Naive thymus-derived CD8-positive, alpha-beta T cell (primary cell): ENCODE measurements at places on chromosomes 7 and 10. TPM values are rescaled to one million over a fixed set of nuclear protein-coding genes. Genes with fewer than 3 reads are reported as not detected.

DNA sequence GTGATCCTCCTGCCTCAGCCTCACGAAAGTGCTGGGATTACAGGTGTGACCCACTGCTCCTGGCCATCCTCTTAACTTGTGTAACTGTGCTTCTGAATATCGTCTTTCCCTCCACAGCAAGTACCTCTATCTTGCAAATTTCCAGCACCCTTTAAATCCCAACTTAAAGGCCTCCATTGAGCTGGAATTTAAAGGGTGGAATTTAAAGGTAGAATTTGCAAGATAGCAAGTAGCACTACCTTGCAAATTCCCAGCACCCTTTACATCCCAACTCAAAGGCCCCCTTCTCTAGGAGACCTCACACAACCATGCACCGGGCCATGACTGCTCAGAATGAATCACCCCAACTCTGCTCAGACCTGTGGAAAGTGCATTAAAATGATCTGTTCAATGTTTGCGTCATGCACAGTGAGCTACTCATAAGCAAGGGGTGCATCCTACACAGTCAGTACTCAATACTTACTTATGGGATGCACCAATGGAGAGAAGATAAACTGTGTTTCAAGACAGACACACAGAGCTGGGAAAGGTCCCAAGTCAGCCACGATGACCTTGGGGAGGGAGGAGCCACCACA lies 17.8 kb upstream of the SDK1 start:
- no peak overlapping the region for H3K4me3 ChIP-seq
- no peaks in the 10 kb centered on the region for H3K4me1 ChIP-seq
- no peak for DNase-seq
- H3K36me3 ChIP-seq = no peaks in the 10 kb centered on the region

PURB gene
- total RNA-seq = 28.1 TPM

GRCh38 chr7:36781011-36781738 lies 56.9 kb upstream of the AOAH start:
- no peaks in the 10 kb centered on the region for H3K27me3 ChIP-seq
- peaks cover 56% of the 10 kb centered on the region for H3K4me1 ChIP-seq
- peak overlapping the region; percentile 67 for H3K4me3 ChIP-seq
- H3K36me3 ChIP-seq = no peaks in the 10 kb centered on the region

- no peak overlapping the region for H3K4me3 ChIP-seq
- no peak for DNase-seq
- no peaks in the 10 kb centered on the region for H3K27me3 ChIP-seq
- peaks cover 12% of the 10 kb centered on the region for H3K36me3 ChIP-seq
- peaks cover 13% of the 10 kb centered on the region for H3K4me1 ChIP-seq
- H3K27ac ChIP-seq = no peak overlapping the region
Measured at GRCh38 chr10:50629495-50630122, 5.9 kb upstream of the SGMS1 start.

SLC25A40 gene
- total RNA-seq = 38.1 TPM

GPR146 gene
- 7.0 TPM for total RNA-seq

DNA sequence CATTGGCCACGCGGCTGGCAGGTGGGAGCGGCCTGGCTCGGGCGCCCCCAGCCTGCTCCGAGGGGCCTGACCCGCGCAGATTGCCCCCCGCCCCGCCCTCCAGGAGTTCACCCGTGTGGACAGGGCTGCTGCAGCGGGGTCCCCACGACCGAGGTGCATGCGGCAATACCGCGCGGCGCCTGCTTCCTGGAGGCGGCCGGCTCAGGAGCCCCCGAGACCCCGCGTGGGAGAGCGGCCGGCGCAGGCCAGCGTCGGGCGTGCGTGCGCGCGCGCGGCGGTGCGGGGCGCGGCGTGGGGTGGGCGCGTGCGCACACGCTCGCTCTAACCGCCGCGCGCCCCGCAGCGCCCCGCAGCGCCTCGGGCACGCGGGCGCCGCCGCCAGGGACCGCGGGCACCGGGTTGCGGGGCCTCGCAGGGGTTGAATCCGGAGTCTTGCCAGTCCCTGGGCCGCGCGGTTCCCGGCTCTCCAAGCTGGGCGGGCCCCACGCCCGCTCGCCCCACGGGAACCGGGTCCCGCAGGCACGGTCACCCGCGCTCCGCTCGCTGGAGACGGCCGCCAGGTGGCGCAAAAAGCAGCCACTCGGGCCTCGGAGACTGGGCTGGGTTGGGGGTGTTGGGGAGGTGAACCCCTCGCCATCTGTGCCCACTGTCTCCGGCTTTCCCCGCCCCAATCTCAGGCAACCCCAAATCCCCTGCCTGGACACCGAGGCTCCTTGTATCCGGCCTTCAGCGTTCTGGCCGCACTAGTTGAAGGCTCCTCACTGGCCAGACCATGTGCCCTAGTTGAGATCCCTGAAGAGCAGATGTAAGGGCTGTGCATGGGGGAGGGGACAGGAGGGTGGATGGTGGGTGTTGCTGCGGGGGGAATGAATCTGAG lies 1.3 kb upstream of the ACHE start:
- no peaks in the 10 kb centered on the region for H3K36me3 ChIP-seq
- H3K27ac ChIP-seq = no peak overlapping the region
- peaks cover 11% of the 10 kb centered on the region for H3K4me1 ChIP-seq
- DNase-seq = peak; percentile 39
- peaks cover 34% of the 10 kb centered on the region for H3K27me3 ChIP-seq

DNA sequence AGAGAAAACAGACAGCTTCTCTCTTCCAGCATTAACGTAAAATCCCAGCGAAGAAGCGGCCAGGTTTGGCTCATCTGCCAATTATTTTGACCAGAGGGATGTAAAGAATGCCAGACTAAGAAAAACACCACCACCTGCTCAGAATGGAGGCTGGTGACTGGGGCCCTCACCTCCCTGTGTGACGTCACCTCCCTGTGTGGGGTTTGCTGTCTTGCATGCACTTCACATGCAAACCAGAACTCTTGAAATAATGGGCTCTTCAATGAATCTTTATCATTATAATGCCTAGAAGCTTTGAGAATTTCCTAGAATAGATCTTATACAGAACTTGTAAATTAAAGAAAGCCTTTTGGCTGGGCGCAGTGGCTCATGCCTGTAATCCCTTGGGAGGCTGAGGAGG lies 101.8 kb upstream of the WAC start:
- no peaks in the 10 kb centered on the region for H3K36me3 ChIP-seq
- peaks cover 8% of the 10 kb centered on the region for H3K27me3 ChIP-seq
- no peak overlapping the region for H3K4me3 ChIP-seq
- peaks cover 6% of the 10 kb centered on the region for H3K4me1 ChIP-seq
- no peak for DNase-seq
- H3K27ac ChIP-seq = no peak overlapping the region

EPHB4 gene
- 12.3 TPM for total RNA-seq

DNA sequence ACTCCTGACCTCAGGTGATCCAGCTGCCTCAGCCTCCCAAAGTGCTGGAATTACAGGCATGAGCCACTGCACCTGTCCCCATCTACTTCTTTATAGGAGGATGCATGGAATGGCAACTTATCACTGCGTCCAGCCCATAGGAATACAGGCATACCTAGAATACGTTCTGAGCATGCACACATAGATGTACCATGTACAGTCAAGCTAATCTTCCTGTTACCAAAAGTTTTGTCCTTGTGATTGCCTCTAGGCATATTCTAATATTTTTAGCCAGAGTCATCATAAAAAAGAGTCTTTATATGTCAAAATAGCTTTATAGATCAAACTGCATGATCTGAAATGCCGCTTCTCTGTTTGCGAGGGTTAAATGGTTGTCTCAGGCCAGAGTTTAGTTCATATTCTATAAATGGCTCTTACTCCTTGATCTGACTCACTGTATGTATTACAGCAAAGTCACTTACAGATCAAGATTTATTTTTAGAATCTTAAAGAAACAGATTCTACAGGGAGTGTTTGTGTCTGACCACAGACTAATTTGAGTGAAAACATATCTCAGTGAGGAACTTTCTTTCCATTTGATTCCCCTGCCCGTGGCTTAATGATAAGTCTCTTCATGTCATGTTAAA lies 210.9 kb downstream of the CREB5 start:
- H3K27me3 ChIP-seq = peaks cover 3% of the 10 kb centered on the region
- H3K4me3 ChIP-seq = no peak overlapping the region
- no peak for DNase-seq
- no peaks in the 10 kb centered on the region for H3K4me1 ChIP-seq

CPA4 gene
- total RNA-seq = not detected

APBB1IP gene
- total RNA-seq = 91.6 TPM

RAMP3 gene
- total RNA-seq = not detected

GRCh38 chr10:61804414-61804813 lies 97.1 kb upstream of the ARID5B start:
- no peak overlapping the region for H3K27ac ChIP-seq
- peaks cover 4% of the 10 kb centered on the region for H3K27me3 ChIP-seq
- no peak for DNase-seq
- no peak overlapping the region for H3K4me3 ChIP-seq
- no peaks in the 10 kb centered on the region for H3K4me1 ChIP-seq

COL28A1 gene
- 0.33 TPM for total RNA-seq

DMBT1 gene
- not detected for total RNA-seq

OR2A7 gene
- total RNA-seq = 5.9 TPM

DNA sequence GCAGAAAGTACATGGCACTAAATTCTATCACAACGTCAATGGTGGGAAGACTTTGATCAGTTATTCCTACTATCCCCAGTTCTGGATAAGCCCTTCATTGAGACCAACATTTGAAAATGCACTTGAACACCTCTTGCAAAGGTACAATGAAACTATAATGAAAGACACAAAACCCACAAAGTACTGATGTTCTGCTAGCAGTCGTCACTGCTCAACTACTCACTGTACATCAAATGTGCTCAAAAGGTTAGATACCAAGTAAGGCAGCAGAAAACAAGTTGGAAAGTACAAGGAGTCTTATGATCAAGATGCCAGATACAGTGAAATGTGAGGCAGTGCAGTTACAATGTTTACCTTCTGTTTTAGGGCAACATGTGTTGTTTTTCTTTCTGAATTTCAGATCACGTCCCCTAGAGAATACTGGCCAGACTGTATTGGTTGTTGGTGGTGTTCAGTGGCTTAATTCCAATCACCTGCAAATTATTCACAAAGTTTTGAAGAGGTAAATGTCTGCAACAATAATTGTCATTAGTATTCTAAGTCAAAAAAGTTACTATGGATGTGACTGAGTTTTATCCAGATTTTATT lies 62.4 kb upstream of the WNT16 start:
- no peak overlapping the region for H3K27ac ChIP-seq
- no peaks in the 10 kb centered on the region for H3K27me3 ChIP-seq
- H3K4me1 ChIP-seq = no peaks in the 10 kb centered on the region
- no peak overlapping the region for H3K4me3 ChIP-seq

GRCh38 chr10:100731407-100732240 lies 13.8 kb upstream of the PAX2 start:
- H3K27ac ChIP-seq = no peak overlapping the region
- peak overlapping the region; percentile 61 for H3K4me3 ChIP-seq
- no peaks in the 10 kb centered on the region for H3K36me3 ChIP-seq
- H3K27me3 ChIP-seq = peaks cover 81% of the 10 kb centered on the region
- peaks cover 16% of the 10 kb centered on the region for H3K4me1 ChIP-seq

- H3K4me3 ChIP-seq = no peak overlapping the region
- H3K4me1 ChIP-seq = no peaks in the 10 kb centered on the region
- H3K36me3 ChIP-seq = no peaks in the 10 kb centered on the region
- no peak for DNase-seq
- H3K27ac ChIP-seq = no peak overlapping the region
- H3K27me3 ChIP-seq = peaks cover 2% of the 10 kb centered on the region
Measured at GRCh38 chr7:127598318-127598717, 4.8 kb downstream of the FSCN3 start.

DNA sequence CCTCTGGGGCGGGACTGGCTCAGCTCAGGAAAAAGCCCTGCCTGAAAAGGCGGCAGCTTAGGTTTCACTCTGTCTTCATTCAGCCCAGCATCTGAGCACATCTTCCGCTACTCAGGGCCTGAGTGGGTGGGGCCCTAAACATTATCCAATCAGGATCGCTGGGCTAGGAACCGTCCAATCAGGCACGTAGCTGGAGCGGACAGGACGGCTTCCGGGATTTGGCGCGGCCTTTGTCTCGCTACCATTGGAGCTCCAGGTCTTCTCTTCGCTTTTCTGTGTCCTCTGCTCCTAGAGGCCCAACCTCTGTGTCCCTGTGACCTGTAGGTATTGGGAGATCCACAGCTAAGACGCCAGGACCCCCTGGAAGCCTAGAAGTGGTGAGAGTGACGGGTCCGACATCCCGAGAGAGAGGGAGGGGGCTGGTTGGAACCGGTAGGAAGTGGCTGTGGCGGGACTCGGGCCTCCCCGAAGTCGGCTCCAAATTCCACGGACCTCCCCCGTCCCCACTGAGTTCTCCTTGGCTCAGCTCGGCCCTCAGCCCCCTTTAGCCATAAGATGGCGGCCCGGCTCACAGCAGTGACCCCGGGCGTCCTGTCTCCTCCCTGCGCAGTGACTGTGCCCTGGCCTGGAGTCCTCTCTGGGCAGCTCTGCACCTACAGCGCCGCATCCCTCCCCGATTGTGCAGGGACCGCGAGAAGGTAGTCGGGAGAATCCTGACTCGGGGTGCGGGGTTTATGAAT lies 99.1 kb downstream of the ZNF680 start:
- DNase-seq = no peak
- no peaks in the 10 kb centered on the region for H3K4me1 ChIP-seq
- H3K36me3 ChIP-seq = peaks cover 9% of the 10 kb centered on the region
- H3K4me3 ChIP-seq = peak overlapping the region; percentile 70
- H3K27me3 ChIP-seq = peaks cover 2% of the 10 kb centered on the region
- no peak overlapping the region for H3K27ac ChIP-seq

SRRM3 gene
- total RNA-seq = not detected

GRCh38 chr10:94902570-94902969 lies 35.9 kb upstream of the CYP2C9 start:
- no peaks in the 10 kb centered on the region for H3K36me3 ChIP-seq
- no peaks in the 10 kb centered on the region for H3K4me1 ChIP-seq
- no peaks in the 10 kb centered on the region for H3K27me3 ChIP-seq
- H3K4me3 ChIP-seq = no peak overlapping the region
- no peak for DNase-seq
- no peak overlapping the region for H3K27ac ChIP-seq

DNA sequence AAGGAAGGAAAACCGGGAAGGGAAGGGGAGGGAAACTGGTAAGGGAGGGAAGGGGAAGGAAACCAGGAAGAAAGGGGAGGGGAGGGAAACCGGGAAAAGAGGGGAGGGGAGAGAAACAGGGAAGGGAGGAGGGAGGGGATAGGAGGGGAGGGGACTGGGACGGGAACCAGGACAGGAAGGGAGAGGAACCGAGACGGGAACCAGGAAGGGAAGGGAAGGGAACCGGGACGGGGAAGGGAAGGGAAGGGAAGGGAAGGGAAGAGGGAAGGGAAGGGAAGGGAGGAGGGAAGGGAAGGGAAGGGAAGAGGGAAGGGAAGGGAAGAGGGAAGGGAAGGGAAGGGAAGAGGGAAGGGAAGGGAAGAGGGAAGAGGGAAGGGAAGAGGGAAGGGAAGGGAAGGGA lies 13.6 kb downstream of the C10orf67 start:
- DNase-seq = no peak
- no peaks in the 10 kb centered on the region for H3K36me3 ChIP-seq
- peaks cover 2% of the 10 kb centered on the region for H3K27me3 ChIP-seq
- no peak overlapping the region for H3K27ac ChIP-seq
